ENCODE measurements at places on chromosomes 7 and 10.

- DNase-seq: no peak
Measured at GRCh38 chr10:18759575-18759974, 100.3 kb downstream of the ARL5B start.

- no peak for DNase-seq
Measured at GRCh38 chr10:21300551-21300950, 224.9 kb downstream of the SKIDA1 start.

DNA sequence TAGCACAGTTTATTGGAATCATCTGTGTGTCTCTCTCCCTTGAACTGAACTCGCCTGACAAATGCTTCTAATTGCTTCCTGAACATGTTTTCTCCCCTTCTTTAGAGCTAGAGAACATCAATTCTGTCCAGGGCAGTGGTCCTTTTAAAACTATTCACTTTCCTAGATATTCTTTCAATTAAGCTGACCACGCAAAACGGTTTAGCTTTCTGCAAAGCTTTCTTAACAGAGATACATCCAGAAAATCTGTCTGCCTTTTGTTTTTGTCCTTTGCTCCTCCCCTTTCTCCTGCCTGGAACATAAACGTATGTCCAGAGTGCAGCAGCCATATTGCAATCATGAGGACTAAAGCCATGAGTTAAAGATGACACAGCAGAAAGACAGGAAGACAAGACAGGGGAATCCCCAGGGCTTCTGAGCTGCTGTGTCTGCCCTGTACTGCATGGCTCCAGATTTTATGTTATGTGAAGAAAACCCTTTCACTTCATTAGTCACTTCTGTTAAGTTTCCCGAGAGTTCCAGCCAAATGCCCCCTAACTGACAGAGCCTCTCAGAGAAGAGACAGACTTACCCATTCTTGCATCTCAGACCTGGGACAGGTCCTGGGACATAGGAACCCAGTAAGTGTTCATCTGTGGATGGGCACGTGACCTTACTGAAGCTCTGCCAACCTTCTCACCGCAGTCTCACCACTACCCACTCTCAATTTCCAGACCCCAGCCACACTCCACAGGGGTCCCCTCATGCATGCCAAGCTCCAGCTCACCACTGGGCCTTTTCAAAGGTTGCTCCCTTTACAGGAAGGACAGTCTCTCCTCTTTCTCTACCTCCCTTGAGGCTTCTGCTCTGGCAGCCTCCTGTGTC is 35.0 kb upstream of the CPXM2 start:
- DNase-seq: no peak

- DNase-seq: no peak
Measured at GRCh38 chr7:70237831-70238575, 639.7 kb downstream of the AUTS2 start.

GRCh38 chr10:1109795-1110673 is 53.8 kb downstream of the WDR37 start:
- peak; percentile 50 for DNase-seq

Measured in stimulated activated CD4-positive, alpha-beta T cell treated with anti-CD3 and anti-CD28 coated beads, Interleukin-1b, Interleukin-23, amount 100 ng/mL, for 1 hour (primary cell).